Astrocyte of the cerebellum (primary cell): ENCODE measurements at places on chromosomes 4 and X.
A peak's percentile ranks its signal among the peaks of the same experiment; 100 is the strongest.

- DNase-seq, result no peak
Measured at GRCh38 chr4:152643153-152644035, 36.4 kb downstream of the TMEM154 start.

DNA sequence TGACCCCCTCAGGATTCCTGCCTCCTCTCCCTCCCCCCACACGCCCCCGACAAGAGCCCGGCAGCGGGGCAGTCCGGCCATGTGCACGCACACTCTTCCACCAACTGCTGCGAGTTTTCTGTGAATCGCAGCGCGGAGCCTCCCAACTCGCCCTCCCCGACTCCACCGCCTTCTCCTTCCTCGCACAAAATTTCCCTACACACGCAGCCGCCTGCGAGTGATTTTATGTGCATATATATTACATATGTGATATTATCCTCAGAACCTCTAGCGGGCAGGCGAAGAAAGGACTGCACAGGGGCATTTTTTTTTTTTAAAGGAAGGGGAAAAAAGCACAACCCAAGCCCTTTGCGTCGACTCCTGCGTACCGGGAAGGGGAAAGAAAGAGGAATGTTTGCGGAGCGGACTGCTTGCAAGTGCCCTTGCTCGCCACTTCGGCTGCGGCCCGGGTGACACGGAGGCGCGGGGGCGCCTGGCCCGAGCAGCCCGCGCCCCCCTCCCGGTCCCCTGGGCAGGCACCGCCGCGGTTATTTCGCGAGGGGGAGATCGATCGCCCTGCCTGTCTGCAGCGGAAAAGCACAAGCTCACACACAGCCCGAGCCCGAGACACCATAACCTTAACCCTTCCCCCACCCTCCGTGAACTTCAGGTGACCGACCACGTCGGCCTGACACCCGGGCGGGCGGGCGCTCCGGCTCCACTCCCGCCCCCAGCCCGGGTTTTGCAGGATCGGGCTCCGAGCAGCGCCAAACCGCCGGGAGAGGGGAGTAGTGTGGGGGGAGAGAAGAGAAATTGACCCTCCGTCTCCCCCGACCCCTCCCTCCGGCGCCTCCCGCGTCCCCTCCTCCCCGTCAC lies 2.3 kb downstream of the ZNF827 start:
- DNase-seq, result no peak

DNA sequence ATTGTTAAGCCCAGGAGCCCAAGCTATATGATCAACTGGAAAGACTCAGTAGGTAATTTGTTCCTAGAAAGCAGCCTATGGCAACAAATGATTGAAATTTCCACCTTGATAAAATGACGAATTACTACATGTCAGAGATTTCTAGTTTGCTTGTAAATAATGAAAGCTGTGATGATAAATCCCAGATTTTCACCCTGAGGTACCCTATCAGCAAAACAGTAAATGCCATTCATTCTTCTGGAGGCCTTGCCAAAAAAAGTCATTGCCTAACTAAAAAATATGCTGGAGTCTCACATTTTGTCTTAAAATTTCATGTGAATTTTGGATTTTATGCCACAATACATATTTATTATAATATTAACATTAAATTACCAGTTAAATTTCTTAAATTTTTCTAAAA lies 71.3 kb downstream of the PPEF2 start:
- DNase-seq, result no peak

DNA sequence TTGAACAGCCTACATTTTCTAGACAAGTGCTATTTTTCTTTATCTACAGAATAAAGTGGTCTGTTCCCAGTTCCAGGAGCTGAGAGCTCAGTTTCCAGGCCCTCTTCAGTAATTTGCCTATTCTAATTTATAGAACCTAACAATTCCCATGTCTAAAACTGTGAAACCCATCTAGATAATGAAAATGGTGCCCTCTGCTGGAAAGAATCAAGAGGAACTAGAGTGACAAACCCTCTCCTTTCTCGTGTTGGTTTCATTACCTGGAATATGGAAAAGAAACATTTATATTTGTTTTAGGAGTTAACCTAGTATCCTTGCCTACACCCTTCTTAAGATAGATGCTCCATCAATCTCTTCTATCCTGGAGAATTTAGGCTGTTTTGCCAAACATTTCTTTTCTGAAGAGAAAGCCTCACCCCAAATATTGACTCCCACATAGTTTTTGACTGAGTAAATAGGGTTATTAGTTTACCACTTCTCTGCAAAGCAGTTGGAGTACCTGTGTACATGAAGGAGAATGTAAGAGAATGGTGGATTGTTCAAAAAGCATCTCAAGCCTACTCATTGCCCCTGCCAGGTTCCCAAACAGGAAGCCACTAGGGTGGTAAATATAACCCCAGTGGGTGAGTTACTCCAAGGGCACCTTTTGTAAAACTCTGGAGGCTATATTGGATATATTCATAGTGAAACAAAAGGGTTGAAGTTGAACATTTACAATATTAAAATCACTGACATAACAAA lies 121.6 kb downstream of the RASL11B start:
- DNase-seq, result peak; percentile 65

DNA sequence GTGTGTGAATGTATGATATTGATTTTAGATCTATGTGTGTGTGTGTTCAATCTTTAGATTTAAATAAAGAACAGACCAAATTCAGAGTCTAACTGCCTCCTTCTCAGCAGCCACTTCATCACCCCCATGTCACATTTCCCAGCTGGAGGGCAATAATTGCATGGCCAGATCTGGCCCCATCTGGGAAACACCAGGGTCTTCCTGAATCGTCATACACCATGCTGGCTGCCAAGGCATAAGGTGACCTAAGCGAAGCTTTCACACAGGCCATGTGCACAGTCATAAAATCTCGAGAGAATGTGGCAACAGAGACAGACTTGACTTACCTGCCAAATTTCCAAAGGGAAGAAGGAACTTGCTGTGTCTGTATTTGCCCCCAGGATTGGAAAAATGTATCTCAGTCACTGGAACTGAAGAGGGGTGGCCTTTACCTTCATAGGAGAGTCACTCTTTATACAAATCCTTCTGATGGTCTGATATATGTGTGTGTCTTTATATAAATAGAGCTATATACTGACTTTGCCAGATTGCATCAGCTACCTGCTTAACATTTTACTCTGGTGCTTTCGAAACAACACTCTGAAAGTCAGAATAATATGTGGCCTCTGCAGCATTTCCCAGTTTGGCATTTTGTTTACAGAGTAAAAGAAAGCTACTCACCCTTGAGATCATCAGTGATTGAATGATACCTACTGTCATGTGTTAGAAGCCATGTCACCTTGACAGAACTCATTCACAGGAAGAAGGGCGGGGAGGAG lies at the start of gene PLAC1:
TSS of gene PLAC1 (minus strand) at position 470 of the 758 bp plus-strand sequence. CDS start 91,789 bp downstream, outside the sequence.
- DNase-seq, result no peak

GRCh38 chrX:106905064-106905708 lies 2.0 kb upstream of the RIPPLY1 start:
- DNase-seq, result no peak

GRCh38 chrX:70481471-70482270 lies 37.0 kb downstream of the DLG3 start:
- no peak for DNase-seq

GRCh38 chr4:68124262-68124661 lies 5.4 kb downstream of the TMPRSS11F start:
- DNase-seq, result no peak

DNA sequence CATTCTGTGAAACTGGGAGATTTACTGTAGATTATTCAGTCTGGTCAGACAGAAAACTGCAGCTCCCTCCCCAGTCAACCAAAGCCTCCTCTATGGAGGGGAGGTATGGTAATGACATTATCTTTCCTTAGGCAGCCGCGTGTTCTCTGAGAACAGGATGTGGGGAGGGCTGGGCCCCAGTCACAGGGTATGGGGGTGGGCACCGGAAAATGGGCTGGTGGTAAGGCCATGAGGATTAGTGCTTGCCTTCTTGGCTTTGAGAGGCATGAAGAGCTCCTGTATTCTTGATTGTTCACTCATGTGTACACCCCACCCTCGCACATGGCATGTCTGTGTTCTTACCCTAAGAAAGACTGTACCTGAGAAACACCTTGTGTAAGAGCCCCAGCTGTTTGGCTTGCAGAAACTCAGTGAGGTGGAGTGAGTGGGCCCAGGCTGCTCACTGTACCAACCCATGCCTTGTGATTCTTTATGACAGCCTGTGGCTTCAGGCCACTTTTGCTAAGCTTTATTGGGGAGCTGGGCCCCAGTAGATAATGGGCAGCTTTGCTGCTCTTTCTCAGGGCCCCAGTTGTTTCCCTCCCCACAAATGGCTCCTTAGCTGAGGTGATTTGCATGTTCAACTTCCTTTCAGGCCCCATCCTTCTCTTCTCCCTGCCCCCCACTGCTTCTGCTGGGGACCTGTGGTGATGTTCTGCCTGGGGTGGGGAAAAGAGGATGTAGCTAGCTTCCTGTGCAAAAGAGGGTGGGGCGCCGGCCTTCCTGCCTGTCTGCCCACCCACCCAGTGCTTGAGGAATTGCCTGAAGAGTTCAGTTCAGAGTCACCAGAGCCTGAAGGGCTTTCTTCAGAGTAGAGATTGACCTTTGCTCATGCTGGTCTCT lies 30.7 kb downstream of the MSN start:
- DNase-seq, result no peak

GRCh38 chrX:39883666-39884065 lies 214.1 kb downstream of the BCOR start:
- DNase-seq, result no peak

GRCh38 chrX:109733613-109734083 lies 591 bp upstream of the ACSL4 start:
- no peak for DNase-seq

GRCh38 chr4:182083671-182084410 lies 159.4 kb upstream of the TENM3 start:
- no peak for DNase-seq

GRCh38 chr4:23481566-23481965 lies 408.3 kb downstream of the PPARGC1A start:
- no peak for DNase-seq

- DNase-seq, result no peak
Measured at GRCh38 chrX:48022738-48023137, 15.9 kb downstream of the SPACA5 start.

DNA sequence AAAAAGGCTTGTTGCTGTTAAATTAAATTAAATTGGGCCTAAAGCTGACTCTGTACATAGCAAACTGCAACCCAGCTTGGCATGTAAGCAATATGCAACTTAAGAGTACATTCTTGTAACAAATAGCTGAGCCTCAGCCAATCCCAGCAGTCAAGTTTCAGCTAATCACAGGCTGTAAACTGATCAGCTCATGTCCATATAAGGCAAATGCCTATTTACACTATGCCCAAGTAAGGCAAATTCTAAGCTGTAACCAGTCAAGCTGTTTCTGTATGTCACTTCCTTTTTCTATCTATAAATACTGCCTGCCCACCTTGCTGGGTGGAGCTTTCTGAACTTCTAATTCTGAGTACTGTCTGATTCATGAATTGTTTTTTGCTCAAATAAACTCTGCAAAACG lies 429.1 kb upstream of the FTHL17 start:
- no peak for DNase-seq

GRCh38 chrX:9525511-9526248 lies 60.8 kb downstream of the TBL1X start:
- DNase-seq, result no peak

- no peak for DNase-seq
Measured at GRCh38 chr4:1337376-1337831, 9.6 kb upstream of the UVSSA start.

- no peak for DNase-seq
Measured at GRCh38 chr4:101227715-101228114, 119.6 kb downstream of the PPP3CA start.

GRCh38 chr4:41505161-41505661 lies 32.7 kb upstream of the LIMCH1 start:
- no peak for DNase-seq
